ENCODE measurements at places on chromosomes 7 and 10. TPM values are rescaled to one million over a fixed set of nuclear protein-coding genes. Genes with fewer than 3 reads are reported as not detected.

Gene PGAM2
- total RNA-seq, result 0.76 TPM

Gene NPC1L1
- not detected for total RNA-seq

Gene PMS2
- total RNA-seq, result 21.8 TPM

Gene NEUROD6
- not detected for total RNA-seq

Gene ACSL5
- total RNA-seq, result 30.6 TPM

Gene POLR3A
- 19.1 TPM for total RNA-seq

Gene UCN3
- total RNA-seq, result not detected

Gene BCAP29
- 13.6 TPM for total RNA-seq

Gene ZNF365
- not detected for total RNA-seq

Gene CYP26A1
- not detected for total RNA-seq

Gene MDFIC
- 60.9 TPM for total RNA-seq

Gene TLL2
- total RNA-seq, result 0.67 TPM

Gene ZNHIT1
- 40.7 TPM for total RNA-seq

Gene LRRC4
- 1.7 TPM for total RNA-seq

Gene POLR1F
- total RNA-seq, result 7.6 TPM

Gene ZPBP
- 0.62 TPM for total RNA-seq

Gene PALD1
- 21.6 TPM for total RNA-seq

- H3K4me1 ChIP-seq, result no peaks in the 10 kb centered on the region
- no peaks in the 10 kb centered on the region for H3K27me3 ChIP-seq
- no peak overlapping the region for H3K4me3 ChIP-seq
- no peak for DNase-seq
These were observed 132.7 kb downstream of the GATA3 start for GRCh38 chr10:8187171-8187666.

- no peak overlapping the region for H3K27ac ChIP-seq
- H3K36me3 ChIP-seq, result no peaks in the 10 kb centered on the region
- H3K4me3 ChIP-seq, result no peak overlapping the region
- no peaks in the 10 kb centered on the region for H3K27me3 ChIP-seq
These were observed 786.5 kb upstream of the C7orf33 start for GRCh38 chr7:147804032-147804431.

- H3K27ac ChIP-seq, result peak overlapping the region; percentile 66
- DNase-seq, result peak; percentile 75
- H3K4me1 ChIP-seq, result no peaks in the 10 kb centered on the region
- H3K27me3 ChIP-seq, result no peaks in the 10 kb centered on the region
- no peaks in the 10 kb centered on the region for H3K36me3 ChIP-seq
These were observed 109.6 kb upstream of the MTPN start for GRCh38 chr7:136086712-136087111.

GRCh38 chr7:70505886-70506285 lies 626.1 kb upstream of the GALNT17 start:
- H3K4me3 ChIP-seq, result no peak overlapping the region
- H3K36me3 ChIP-seq, result no peaks in the 10 kb centered on the region
- H3K27me3 ChIP-seq, result no peaks in the 10 kb centered on the region
- H3K4me1 ChIP-seq, result no peaks in the 10 kb centered on the region
- DNase-seq, result no peak
- H3K27ac ChIP-seq, result no peak overlapping the region

DNA sequence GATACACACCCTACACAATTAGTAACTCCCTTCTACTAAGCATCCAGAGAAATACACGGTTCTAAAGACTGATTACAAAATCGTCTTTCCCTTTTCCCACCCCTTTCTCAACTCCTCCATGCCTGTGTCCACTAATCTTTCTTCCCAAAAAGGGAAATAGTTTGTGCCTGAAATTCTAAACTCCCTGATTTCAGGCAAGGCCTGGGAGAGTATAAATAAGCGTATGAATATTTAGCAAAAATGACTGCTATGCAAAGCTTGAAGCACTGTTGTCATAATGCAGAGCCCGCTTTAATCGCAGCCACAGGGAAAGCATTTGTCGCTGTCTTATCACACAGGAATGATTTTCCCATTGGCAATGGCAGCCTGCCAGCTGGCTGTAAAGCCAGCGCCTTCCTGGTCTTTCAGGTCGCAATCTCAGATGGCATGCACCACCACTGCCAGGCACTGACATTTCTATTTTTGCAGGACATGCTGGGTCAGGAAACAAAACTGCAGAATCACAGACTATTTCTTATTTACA lies 142.9 kb upstream of the PCGF5 start:
- H3K4me3 ChIP-seq, result no peak overlapping the region
- H3K27me3 ChIP-seq, result no peaks in the 10 kb centered on the region
- H3K27ac ChIP-seq, result no peak overlapping the region

DNA sequence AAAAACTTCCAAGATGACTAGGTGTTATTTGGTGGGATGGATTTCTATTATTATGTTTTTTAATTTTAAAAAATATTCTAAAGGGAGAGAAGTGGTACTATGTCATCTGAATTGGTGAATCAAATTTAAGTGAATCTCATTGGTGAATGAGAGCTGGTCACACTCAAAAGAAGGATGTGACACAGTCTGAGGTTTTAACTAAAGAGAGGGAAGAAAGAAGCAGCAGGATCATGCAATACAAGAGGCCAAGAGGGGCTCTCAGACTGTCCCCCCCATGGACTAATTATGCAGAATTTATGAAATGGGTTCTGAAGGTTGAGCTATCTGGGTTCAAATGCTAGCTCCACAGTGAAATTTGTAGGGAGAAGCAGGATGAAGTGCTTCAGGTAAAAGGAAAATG lies 16.2 kb downstream of the MACC1 start:
- H3K27me3 ChIP-seq, result no peaks in the 10 kb centered on the region
- no peak overlapping the region for H3K27ac ChIP-seq
- no peak overlapping the region for H3K4me3 ChIP-seq
- H3K36me3 ChIP-seq, result no peaks in the 10 kb centered on the region
- no peaks in the 10 kb centered on the region for H3K4me1 ChIP-seq
- DNase-seq, result no peak

GRCh38 chr7:21941611-21942141 lies 4.0 kb downstream of the CDCA7L start:
- H3K27ac ChIP-seq, result no peak overlapping the region
- no peaks in the 10 kb centered on the region for H3K4me1 ChIP-seq
- H3K4me3 ChIP-seq, result no peak overlapping the region
- H3K36me3 ChIP-seq, result no peaks in the 10 kb centered on the region

DNA sequence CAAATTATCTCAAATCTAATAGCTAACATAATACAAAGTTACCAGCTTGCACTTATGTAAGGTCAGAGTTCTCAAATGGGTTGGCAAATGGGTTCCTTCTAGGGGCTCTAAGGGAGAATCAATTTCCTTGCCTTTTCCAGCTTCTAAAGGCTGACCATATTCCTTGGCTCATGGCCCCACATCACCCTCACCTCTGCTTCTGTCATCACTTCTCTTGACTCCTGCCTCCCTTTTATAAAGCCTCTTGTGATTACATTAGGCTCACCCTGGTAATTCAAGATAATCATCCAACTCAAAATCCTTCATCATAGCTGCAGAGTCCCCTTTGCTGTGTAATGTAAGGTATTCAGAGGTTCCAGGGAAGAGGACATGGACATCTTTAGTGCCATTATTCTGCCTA lies 42.1 kb downstream of the CHN2 start:
- no peaks in the 10 kb centered on the region for H3K27me3 ChIP-seq
- no peak overlapping the region for H3K27ac ChIP-seq
- no peaks in the 10 kb centered on the region for H3K36me3 ChIP-seq
- H3K4me1 ChIP-seq, result no peaks in the 10 kb centered on the region

- H3K27ac ChIP-seq, result no peak overlapping the region
- H3K36me3 ChIP-seq, result no peaks in the 10 kb centered on the region
- no peaks in the 10 kb centered on the region for H3K4me1 ChIP-seq
- H3K4me3 ChIP-seq, result no peak overlapping the region
- no peaks in the 10 kb centered on the region for H3K27me3 ChIP-seq
These were observed 3.0 kb upstream of the PRSS1 start for GRCh38 chr7:142746264-142746663.

DNA sequence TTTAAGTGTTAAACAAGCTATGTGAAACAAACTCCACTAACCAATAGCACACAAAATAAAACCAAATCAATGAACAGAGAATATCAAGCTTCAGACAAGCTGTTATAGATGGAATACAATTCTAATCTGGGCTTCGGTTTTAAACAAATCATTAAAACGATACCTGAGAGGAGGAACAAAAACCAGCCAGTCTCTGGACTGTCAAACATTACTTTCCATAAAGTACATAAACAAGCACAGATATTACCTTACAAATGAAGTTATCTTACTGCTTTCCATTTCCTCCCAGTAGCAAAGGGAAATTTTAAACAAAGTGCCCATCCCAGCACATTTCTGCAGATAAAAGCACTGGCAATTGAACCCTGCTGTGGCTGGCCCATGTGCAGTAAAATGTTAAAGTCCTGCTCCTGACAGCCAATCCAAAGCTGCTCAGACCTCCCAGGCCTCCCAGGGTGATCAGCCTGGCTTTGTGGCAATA lies 128.0 kb downstream of the NRCAM start:
- no peaks in the 10 kb centered on the region for H3K4me1 ChIP-seq
- H3K4me3 ChIP-seq, result no peak overlapping the region
- H3K27ac ChIP-seq, result no peak overlapping the region
- no peaks in the 10 kb centered on the region for H3K27me3 ChIP-seq
- no peaks in the 10 kb centered on the region for H3K36me3 ChIP-seq
- no peak for DNase-seq

DNA sequence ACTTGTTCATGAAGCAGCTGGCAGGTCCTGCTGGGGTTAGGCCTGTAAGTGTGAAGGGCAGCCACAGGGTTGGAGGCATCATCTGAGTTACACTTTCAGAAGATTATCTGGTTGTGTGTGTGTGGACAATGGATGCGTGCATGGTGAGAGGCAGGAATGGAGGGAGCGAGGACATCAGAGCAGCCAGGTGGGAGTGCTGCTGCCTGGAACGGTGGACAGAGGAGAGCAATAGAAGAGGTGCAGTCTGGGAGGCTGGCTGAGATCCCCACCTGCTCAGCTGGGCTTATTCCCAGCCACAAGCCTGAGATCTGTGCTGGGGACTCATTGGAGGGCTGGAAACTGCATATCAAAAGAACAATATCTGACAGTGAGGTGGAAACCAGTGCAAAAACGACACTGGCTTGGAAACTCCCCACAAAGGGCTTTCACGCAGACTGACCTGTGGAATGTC lies 17.9 kb downstream of the ZNF488 start:
- H3K4me1 ChIP-seq, result no peaks in the 10 kb centered on the region
- no peaks in the 10 kb centered on the region for H3K36me3 ChIP-seq
- no peak overlapping the region for H3K4me3 ChIP-seq
- no peaks in the 10 kb centered on the region for H3K27me3 ChIP-seq
- H3K27ac ChIP-seq, result no peak overlapping the region

DNA sequence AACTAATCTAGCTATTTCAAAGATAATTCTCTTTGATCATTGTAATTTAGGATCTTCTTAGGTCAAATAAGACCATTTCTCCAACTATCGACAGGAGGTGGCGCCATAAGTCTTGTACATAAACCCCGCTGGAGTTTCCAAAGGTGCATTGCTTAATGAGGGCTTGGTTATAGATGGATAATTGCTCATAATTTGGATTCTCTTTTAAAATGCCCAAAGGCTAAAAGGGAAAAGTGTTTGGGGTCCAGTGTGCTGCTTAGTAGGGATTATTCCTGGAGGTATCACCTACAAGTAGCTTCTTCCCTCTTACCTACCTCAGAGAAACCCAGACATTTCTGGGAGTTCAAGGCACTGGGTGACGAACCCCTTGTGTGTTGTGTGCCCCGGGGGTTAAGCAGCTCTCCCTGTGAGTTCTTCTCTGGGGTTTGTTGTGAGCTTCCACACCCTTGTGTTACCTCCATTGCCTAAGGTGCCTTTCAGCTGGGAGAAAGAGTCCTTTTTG lies 75.2 kb downstream of the PAXIP1 start:
- H3K27ac ChIP-seq, result peak overlapping the region; percentile 86
- DNase-seq, result peak; percentile 90
- H3K27me3 ChIP-seq, result no peaks in the 10 kb centered on the region
- H3K4me1 ChIP-seq, result peaks cover 4% of the 10 kb centered on the region
- no peaks in the 10 kb centered on the region for H3K36me3 ChIP-seq

GRCh38 chr7:3196629-3197400 lies 104.2 kb upstream of the SDK1 start:
- H3K4me3 ChIP-seq, result no peak overlapping the region
- H3K27ac ChIP-seq, result no peak overlapping the region
- no peaks in the 10 kb centered on the region for H3K4me1 ChIP-seq
- no peaks in the 10 kb centered on the region for H3K36me3 ChIP-seq
- no peaks in the 10 kb centered on the region for H3K27me3 ChIP-seq
- DNase-seq, result no peak

DNA sequence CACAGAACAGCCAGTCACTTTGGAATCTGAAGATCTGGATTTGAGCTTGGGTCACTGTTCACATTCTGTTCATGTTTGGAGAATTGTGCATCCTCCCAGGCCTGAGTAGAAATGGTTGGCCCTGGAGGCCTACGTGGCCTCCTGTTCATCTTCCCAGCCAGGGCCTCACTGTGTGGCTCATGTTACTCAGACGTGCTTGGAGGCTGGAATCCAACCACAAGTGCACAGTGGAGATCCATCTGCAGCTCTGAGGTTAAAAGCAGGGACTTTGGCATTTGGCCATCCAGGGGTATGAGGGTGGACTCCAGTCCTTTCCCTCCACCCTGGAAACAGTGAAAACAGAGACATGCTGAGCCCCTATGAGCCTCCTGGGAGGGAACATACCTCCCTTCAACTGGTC lies 709.0 kb upstream of the IGFBP3 start:
- no peaks in the 10 kb centered on the region for H3K36me3 ChIP-seq
- H3K27me3 ChIP-seq, result no peaks in the 10 kb centered on the region
- H3K27ac ChIP-seq, result no peak overlapping the region
- H3K4me1 ChIP-seq, result no peaks in the 10 kb centered on the region
